ENCODE measurements at places on chromosomes 3 and 15.

GRCh38 chr3:9703240-9703639, 393 bp upstream of the CPNE9 start:
- no peak for DNase-seq

- DNase-seq, result no peak
These were observed 22.2 kb upstream of the SOX2 start for GRCh38 chr3:181689546-181689945.

- DNase-seq, result no peak
These were observed 21.1 kb upstream of the COMMD4 start for GRCh38 chr15:75314552-75315290.

GRCh38 chr3:109731639-109732473, 394.5 kb upstream of the DPPA4 start:
- DNase-seq, result peak; percentile 6

DNA sequence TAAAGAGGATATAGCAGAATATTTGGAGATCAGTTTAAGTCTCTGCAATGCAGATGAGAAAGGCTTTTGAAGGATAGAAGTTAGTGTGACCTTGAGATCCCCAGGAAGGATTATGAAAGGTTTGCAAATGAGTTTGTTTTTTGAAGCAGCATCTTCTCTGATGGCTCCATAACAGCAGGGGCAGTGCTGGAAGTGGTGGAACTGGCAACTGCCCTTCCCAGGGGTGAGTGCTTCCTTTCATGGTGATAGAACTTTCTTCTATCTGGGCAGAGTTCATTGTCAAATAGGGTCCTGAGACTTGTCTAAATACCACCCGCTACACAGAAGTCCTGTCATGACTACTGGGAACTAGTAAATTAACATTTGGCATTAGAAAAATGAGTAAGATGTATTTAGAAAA, 314.2 kb upstream of the MCTP2 start:
- no peak for DNase-seq

DNA sequence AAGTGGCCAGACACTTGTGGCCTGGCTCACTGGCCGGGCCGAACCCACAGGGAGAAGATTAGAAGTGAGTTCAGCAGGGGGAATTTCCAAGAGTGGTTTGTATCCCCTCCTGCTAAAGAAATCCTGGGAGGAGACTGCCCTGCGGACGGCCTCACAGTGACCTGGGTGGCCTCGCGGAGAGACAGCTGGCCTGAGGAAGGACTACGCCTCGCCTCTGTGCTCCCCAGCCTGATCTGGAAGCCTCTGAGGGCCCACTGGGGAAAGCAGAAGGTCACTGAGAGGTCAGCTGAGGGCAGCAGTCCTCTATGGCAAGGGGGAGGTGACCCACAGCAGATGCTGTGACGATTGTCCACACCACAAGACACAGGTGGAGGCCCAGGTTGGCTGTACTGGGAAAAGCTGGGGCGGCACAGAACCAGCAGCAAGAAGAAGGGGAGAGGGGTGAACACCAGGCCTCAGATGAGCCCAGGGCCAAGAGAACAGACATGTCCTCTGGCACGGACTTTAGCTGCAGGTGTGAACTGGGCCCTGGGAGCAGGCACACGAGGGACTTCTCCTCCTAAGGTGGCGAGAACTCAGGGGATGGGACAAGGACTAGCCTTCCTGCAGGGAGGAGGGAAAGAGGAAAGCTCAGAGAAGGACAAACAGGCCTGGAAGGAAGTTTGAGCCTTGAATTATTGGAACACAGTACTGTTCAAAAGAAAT, 37.2 kb upstream of the DLG1 start:
- DNase-seq, result no peak

All from germinal center (tissue), 1 donor.